Dermis blood vessel endothelial cell (primary cell): ENCODE measurements at places on chromosomes 1 and 21. TPM values are rescaled to one million over a fixed set of nuclear protein-coding genes. Genes with fewer than 3 reads are reported as not detected.

ZNF697 gene
- total RNA-seq = 21.1 and 23.1 TPM in 2 replicates

DNA sequence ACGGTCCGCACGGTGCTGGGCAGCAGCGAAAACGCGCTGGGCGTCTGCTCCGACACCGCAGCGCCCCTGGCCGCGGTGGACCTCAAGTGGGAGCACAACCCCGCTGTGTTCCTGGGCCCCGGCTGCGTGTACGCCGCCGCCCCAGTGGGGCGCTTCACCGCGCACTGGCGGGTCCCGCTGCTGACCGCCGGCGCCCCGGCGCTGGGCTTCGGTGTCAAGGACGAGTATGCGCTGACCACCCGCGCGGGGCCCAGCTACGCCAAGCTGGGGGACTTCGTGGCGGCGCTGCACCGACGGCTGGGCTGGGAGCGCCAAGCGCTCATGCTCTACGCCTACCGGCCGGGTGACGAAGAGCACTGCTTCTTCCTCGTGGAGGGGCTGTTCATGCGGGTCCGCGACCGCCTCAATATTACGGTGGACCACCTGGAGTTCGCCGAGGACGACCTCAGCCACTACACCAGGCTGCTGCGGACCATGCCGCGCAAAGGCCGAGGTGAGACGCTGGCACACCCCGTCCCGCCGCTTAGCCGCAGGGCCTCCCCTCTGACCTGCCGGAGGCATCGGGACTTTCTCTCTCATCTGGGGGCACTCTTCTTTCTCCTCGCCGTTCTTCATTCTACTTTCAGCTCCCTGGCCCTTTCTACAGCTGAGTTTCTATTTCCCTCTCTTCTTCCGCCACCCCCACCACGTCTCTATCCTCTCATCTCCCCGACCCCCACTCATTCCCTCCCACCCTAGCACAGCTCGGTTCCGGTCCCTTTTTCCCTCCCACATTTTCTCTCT lies 1.0 kb downstream of the NPR1 start:
- DNase-seq = peak; percentile 58

LEFTY1 gene
- 0.19 TPM in 1 of 2 replicates, not detected in the other for total RNA-seq

KCNH1 gene
- under 0.01 and 0.05 TPM in 2 replicates for total RNA-seq
